Left renal cortex interstitium (tissue), 4 donors: ENCODE measurements at places on chromosomes 12 and 14. TPM values are rescaled to one million over a fixed set of nuclear protein-coding genes. Genes with fewer than 3 reads are reported as not detected.

- DNase-seq, result no peak
Observed at GRCh38 chr12:33529031-33529430, 89.4 kb upstream of the SYT10 start.

DNA sequence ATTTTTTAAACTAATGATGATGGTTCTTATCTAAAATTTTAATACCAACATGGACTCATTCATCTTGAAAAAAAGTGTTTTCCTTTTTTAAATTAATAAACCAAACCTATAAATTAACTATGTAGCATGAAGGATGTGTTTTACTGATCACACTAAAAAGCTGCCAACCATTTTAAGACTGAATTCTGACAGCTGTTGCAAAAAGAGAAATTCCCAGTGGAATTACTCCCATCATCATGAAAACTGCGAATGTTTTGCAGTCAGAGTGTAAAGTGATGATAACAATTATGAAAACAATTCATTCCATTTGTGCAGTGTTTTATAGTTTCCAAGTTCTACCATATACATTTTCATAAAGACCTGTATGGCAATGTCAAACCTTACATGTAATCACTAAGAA lies 232.8 kb downstream of the SLC2A13 start:
- no peak for DNase-seq

DNA sequence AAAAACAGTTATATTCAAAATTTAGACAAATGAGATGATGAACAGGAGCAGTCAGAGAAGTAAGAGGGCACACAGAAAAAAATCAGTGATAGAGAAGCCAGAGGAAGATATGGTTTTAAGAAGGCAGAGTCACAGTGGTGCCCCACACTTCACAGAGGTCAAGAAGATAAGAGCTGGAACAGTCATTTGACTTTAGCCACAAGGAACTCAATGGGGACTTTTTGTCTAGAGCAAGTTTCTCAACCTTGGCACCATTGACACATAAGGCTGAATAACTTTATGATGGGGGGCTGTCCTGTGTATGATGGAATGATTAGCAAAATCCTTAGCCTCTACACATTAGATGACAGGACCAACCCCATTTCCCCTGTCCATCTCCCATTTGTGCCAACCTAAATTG lies 172.8 kb upstream of the PLEKHG7 start:
- no peak for DNase-seq

Gene PPP1R12A
- polyA plus RNA-seq, result 103 TPM

DNA sequence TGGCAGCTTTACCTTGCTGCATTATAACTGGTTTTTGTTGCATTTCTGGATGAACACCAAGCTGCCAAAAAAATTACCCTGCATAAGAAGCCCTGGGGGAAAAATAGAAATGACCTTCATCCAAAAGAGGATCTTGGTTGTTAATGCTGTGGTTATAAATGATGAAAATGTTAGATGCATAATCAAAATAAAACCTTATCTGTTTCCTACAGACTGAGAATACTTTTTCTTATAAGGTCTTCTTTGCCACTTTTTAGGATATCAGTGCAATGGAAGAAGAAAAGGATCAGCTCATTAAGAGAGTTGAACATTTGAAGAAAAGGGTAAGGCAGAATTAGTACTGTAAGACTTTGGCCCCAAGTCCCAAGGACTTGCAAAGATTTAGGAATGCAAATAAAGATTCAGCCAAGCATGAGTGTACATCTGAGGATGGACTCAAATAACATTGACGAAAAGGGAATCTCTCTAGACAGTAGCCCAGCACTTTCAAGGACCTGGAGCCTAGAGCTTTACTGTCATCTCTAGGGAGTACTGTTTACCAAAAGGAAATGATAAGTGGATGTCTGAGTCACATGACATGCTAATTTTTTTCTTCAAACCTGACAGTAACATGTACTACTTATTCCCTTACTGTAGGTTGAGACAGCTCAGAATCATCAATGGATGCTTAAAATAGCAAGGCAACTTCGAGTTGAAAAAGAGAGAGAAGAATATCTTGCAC lies 10.7 kb downstream of the IFT81 start:
- DNase-seq, result no peak
